ENCODE measurements at places on chromosomes 12 and 14. TPM values are rescaled to one million over a fixed set of nuclear protein-coding genes. Genes with fewer than 3 reads are reported as not detected.

DNA sequence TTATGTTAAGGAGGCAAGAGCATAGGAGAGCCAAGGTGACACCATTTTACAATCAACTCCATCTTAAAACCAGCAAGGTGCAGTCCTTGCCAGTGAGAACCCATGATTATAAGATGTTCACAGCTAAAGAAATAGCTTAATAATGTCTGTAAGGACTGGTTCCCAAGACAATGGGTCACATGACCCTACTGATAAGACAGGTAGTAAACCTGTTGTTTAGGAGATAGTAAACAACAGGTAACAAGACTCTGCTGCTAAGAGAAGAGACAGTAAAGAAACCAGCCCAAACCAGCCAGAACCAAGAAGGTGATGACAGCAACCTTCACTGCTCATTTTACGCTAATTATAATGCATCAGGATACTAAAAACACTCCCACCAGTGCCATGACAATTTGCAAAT, 23.2 kb upstream of the BCAT1 start:
- no peak for DNase-seq

DNA sequence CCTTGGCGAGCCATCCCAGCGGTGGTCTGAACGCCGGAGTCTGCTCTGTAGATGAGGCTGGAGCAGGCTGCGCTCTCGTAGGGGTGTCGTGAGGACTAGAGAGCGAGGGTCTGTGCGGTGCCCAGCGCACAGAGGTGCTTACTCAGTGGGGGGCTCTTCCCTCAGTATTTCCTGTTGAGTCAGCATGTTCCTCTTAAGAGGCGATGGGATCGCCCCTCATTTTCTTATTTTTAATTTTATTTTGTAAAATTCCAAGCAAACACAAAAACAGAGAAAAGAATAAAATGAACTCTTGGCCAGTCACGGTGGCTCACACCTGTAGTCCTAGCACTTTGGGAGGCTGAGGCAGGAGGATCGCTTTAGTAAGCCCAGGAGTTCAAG, 40.8 kb upstream of the BCL7A start:
- DNase-seq = no peak

- DNase-seq = peak; percentile 51
Measured at GRCh38 chr14:94180655-94181271, 6.6 kb downstream of the PPP4R4 start.

DNA sequence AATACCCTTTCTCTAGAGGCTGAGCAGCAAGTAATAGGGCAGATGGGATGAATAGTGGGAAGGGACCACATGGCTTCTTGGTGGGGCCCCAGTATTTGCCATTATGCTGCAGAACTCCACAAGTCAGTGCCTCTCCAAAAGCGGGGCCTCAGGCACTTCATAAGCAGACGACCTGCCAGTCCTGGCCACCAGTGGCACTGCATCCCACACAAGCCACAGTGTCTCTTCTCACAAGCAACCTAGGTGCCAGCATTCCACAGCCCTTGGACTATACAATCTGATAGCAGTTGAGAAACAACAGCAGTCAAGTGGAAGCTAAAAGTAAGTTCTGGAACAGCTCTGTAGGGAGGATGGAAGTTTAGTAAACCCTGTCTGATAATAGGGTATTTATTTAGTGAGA, 4.2 kb upstream of the SLC8A3 start:
- DNase-seq = no peak

DNA sequence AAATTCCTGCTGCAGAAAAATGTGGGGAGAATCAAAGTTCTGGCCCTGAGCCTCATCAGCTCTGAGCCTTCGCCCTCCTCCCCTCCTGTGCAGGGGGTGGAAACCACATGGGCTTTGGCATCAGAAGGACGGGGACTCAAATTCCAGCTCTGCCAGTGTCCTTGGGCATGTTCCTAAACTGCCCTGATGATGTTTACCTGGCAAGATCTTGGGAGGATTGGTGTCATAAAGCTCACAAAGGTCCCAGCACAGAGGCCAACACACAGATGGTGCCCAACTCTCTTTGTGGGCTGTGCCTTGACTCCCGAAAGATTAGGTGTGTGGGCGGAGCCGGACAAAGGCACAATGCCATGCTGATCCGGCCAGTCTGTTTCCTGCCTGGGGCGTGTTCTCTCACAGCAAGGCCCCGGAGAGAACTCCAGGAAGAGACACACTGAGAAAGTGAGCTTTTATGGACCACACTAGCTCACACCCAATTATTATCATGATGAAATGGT, 20.5 kb upstream of the CLMN start:
- DNase-seq = no peak

DNA sequence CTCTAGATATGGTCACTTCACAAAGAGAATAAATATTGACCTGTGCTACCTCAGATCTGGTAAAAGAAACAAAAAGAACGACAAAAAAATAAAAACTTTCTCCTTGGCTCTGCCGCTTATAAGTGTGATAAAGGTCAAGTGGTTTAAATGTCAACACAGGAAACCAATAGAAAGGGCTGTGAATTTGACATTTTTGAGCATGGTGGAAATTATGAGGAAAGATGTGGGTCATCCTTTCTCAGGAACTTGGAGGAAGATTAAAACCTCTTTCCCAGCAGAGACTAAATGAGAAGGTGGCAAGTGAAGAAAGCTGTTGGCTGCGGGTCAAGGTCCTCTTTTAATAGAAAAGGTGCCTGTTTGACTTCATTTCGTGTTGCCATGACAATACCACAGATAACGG, 28.2 kb downstream of the TESPA1 start:
- no peak for DNase-seq

GRCh38 chr12:108320507-108321293, 18.4 kb downstream of the CMKLR1 start:
- DNase-seq = no peak

GRCh38 chr14:93132472-93133065, 16.8 kb upstream of the ITPK1 start:
- peak; percentile 57 for DNase-seq

DNA sequence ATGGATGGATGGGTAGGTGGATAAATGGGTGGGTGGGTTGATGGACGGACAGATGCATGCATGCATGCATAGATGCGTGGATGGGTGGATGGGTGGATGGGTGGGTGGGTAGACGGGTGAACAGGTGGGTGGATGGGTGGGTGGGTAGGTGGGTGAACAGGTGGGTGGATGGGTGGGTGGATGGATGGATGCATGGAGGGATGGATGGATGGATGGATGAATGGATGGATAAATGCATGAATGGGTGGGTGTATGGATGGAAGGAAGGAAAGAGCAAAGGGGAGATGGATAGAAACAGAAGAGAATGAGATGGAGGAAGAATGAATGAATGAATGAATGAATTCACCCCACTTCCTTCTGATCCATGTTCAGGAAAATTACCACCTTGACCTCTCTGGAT, 143.0 kb downstream of the KSR2 start:
- DNase-seq = no peak

Gene IQSEC3
- under 0.01 TPM for total RNA-seq

Gene LGMN
- 41.5 TPM for total RNA-seq

Gene CLEC1A
- not detected for total RNA-seq

Gene LRP1-AS
- total RNA-seq = not detected

Gene MGST1
- 92.8 TPM for total RNA-seq

Gene SIRT4
- 1.6 TPM for total RNA-seq

Measured in fibroblast of villous mesenchyme (primary cell).